ENCODE measurements at places on chromosomes 11 and 22.
A peak's percentile ranks its signal among the peaks of the same experiment; 100 is the strongest.

- no peak for DNase-seq
These were observed 30.4 kb downstream of the INSC start for GRCh38 chr11:15145151-15145550.

DNA sequence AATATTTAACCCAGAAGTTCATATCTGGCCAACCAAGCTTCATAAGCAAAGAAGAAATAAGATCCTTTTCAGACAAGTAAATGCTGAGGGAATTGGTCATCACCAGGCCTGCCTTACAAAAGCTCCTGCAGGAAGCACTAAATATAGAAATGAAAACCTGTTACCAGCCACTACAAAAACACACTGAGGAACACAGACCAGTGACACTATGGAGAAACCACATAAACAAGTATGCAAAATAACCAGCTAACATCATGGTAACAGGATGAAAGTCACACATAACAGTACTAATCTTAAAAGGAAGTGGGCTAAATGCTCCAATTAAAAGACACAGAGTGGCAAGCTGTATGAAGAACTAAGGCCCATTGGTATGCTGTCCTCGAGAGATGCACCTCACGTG, 311.4 kb downstream of the DYNC2H1 start:
- DNase-seq = peak; percentile 0

- DNase-seq = no peak
These were observed 4.5 kb upstream of the EIF3F start for GRCh38 chr11:7982582-7983119.

- DNase-seq = peak; percentile 74
These were observed 18.5 kb upstream of the FEZ1 start for GRCh38 chr11:125514336-125515101.

- DNase-seq = peak; percentile 65
These were observed 80.3 kb downstream of the ETS1 start for GRCh38 chr11:128506999-128507611.

DNA sequence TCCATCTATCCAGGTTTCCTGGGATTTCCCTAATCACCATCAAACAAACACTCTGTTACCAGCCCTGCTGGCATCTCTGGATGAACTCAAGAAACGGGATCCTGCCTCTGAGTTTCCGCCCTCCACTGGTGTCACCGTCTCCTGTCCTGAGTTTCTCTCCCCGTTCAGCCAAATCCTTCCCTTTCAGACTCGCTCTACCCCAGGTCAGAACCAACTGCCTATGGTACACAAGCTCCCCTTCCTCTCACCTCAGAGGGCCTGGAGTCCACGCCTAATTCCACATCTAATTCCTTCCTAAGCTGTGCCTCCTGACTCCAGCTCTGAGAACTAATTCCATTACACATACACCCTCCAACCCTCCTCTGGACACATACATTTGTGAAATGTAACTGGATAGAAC, 96.1 kb downstream of the SHANK2 start:
- no peak for DNase-seq

All from activated CD4-positive, alpha-beta T cell treated with anti-CD3 and anti-CD28 coated beads, Interleukin-2, amount 50 U/mL, for 16 hours (primary cell).